ENCODE measurements at places on chromosomes 6 and 20.

DNA sequence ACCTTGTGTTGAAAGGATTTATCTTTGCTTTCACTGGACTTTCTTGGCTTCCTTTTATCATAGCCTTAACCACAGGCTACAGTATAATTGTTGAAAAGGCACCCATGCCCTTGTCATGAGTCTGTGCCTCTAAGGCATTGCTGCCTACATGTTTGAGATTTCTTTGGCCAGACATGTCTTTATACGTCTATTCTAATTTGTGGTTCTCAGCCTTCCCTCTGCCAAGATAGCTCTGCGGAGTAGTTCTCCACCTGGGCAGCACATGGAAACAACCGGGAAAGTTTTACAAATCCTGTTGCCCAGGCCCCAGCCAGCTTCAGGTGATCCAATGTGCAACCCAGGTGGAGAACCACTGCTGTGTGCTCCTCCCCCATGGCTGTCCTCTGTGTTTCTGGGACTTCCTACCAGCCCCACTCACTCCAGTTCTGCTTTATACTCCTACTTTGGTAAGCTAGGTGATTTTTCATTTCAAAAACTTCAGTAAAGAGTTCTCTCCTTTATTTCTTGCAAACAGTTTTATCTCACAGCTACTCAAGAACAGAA is 159.6 kb upstream of the MYLIP start:
- no peak for DNase-seq

GRCh38 chr6:169141671-169142537 is 111.7 kb downstream of the THBS2 start:
- DNase-seq = no peak

DNA sequence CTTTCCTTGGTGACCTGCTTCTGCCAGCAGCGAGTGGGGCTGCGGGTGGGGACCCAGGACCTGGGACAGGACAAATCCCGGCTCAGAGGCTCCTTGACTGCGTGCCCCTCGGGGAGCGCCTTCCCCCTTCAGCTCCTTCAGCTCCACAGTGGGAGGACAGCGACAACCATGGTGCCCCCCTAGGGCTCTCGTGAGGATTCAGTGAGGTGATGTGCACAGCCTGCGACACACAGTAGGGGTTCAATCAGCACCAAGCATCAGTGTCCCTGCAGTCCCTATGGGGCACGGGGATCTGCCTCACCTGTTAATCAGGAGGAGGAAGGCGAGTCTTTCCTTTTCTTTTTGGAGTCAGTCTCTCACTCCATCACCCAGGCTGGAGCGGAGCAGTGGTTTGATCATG is 209.2 kb downstream of the PREX1 start:
- no peak for DNase-seq

GRCh38 chr6:95186710-95187109 is 390.6 kb upstream of the MANEA start:
- no peak for DNase-seq

DNA sequence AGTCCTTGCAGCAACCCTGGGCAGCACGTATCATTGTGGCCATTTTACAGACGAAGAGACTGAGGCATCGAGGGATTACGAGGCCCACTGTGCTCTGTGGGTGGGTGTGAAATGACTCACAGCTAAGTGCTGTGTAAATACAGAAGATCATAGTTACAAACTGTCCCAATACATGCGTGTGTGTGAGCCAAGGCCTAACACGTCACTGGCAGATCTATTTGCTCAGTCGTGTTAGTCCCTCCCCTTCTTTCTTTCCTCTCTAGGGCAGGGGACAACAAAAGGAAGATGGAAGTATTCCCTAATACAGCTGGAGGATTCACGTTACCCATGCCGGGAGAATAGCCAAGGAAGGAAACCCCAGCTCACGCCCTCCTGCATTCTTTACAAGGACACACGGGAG is 175.9 kb downstream of the CDC5L start:
- no peak for DNase-seq

DNA sequence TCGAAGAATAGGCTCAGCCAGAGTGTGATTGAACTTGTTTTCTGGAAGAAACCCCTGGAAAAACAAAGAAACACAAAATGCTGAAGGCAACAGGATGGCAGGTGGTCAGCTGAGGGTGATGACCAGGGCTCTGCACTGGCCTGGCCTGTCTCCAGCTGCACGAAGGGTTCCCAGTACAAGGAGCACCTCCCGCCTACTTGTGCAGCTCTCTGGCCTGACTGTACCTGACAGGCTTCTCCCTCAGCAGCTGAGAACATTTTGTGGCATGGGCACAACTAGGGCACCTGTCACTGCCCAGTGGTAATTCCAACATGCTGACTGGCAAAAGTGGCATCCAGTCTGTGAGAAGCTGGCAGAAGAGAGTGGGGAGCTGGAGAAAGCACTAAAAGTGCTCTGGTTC is 38.8 kb upstream of the EMILIN3 start:
- no peak for DNase-seq

DNA sequence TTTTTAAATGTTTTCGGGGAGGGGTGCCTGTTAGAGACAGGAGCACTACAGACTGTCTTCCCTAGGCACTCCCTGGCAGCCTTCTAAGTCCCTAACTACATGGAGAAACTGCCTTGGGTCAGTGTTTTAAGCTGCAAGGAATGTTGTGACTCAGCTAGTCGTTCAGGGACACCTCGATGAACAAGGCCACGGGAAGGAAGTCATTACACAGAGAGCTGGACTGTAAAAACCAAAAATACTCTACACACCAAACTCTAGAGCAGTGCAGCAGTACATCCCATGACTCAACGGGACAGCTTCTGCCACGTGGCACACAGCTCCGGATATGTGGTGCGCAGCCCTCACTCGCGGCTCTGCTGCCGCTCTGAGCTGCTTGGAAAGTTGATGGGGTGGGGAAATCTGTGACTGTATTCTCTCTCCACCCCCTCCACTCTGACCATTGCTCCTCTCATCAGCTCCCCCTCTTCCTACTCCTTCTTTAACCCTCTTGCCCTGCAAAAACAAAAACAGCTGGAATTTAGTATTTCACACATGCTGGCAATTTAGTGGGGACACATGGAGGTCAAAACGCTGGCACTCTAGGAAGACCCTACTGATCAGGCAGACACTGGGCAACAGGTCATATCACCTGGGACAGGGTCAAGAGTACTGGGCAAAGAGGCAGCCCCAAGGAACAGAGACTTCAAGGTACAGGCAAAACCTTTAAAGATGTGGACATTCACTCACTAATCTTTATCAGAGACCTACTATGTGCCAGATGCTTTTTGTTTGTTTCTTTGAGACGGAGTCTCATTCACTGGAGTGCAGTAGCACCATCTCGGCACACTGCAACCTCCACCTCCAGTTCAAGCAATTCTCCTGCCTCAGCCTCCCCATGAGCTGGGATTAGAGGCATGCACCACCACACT is 10.9 kb upstream of the LPIN3 start:
- peak; percentile 39 for DNase-seq

DNA sequence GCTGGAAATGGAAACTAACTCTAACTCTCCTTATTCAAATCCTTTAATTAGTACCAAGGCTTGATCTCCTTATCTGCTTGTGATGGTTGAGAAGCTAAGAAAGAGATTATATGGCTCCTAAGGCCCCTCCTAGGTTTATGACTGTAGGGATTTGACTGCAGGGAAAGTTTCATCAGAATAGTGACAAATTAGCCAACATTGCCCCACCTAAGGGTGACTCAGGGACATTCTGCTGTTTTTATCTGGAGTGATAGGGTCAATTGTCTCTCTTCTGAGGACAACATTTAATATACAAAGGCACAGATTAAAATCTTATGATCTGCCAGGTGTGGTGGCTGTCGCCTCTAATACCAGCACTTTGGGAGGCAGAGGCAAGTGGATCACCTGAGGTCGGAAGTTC is 138.1 kb upstream of the MARCKS start:
- no peak for DNase-seq

- no peak for DNase-seq
Observed at GRCh38 chr20:44597516-44597915, 15.1 kb downstream of the PKIG start.

GRCh38 chr6:35894776-35895175 is 26.1 kb downstream of the SRPK1 start:
- no peak for DNase-seq

DNA sequence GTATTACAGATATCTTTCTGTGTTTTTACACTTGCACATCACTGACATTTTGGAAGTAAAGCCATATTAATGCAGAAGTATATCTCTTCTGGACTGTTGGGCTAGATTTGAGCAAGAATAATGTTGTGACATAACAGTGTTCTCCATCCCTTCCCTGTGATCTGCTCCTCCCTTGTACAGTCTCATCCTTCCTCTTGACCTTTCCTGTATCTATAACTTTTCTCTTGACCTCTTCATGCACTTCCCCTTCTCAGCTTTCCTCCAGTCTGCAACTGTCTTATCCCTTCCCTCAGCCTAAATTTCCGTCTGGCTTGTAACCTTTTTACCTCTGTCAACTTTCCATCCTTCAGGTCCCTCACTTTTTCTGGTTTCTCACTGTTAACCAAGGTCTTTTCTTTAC is 29.8 kb downstream of the NCOA3 start:
- no peak for DNase-seq

DNA sequence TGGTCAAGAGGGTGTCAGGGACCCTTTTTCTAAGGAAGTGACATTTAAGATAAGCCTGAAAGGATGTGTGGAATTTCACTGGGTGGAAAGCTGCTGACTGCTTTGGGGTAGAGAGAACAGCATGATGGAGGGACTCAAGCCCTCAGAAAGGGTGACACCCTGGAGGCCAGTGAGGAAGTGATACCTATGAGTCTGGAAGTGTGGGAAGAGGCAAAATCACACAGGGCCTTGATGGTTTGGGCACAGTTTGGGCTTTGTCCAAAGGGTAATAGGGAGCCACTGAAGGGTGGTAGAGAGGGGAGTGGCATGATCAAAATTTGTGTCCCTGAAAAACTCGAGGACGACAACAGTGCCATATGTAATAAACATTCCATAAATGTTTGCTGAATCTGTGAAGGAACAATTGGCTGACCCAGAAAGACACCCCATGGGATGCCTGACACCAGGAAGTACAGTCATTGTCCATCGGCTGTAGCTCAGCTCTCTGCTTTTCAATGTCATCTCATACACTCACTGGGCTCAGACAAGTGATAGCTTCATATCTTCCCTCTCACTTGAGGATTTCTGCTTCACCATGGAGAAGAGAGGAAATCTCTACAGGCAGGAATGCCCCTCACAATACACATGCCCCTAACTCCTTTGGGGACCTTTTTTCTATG is 21.3 kb downstream of the CASS4 start:
- DNase-seq = no peak

GRCh38 chr6:107489636-107490565 is at the start of gene SOBP:
Gene SOBP, plus strand, starts transcription at chr6:107490117. Its CDS starts 500 bp downstream, at chr6:107490617.
- DNase-seq = no peak

DNA sequence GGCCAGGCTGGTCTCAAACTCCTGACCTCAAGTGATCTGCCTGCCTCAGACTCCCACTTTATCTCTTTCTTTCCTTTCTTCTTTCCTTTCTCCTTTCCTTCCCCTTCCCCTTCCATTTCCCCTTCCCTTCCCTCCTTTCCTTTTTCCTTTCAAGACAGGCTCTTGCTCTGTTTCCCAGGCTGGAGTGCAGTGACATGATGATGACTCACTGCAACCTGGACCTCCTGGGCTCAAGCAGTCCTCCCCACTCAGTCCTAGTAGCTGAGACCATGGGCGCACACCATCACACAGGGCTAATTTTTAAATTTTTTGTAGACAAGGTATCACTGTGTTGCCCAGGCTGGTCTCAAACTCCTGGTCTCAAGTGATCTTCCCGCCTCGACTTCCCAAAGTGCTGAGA is 377.6 kb upstream of the ZFP64 start:
- no peak for DNase-seq

- no peak for DNase-seq
Observed at GRCh38 chr6:22087960-22088706, 208.7 kb downstream of the PRL start.

GRCh38 chr6:166496460-166496859 is 90.0 kb downstream of the RAMACL start:
- DNase-seq = no peak

All from activated CD4-positive, alpha-beta T cell treated with anti-CD3 and anti-CD28 coated beads for 24 hours (primary cell).